ENCODE measurements at places on chromosomes 12 and 14.

GRCh38 chr12:10632226-10632625 is 18.8 kb upstream of the MAGOHB start:
- DNase-seq, result no peak

DNA sequence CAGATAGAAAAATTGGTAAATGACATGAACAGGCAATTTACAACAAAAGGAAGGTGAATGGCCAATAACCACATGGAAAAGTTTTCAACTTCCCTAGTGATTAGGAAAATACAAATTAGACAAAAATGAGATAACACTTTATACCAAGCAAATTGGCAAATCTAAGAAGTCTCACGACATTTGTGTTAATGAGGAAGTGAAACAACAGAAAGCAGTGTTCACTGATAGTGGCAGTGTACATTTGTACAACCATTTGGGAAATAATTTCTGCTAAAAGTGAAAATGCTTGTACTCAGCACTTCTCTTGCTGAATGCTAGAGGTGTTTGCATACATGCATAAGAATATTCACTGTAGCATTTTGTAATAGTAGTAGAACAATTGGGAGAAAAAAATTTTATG is 126.6 kb downstream of the LLPH start:
- DNase-seq, result no peak

- peak; percentile 54 for DNase-seq
Measured at GRCh38 chr12:103495469-103496456, at the start of gene C12orf42. Gene C12orf42 (minus strand): TSS chr12:103495968. CDS start chr12:103478426, 17,542 bp downstream.

DNA sequence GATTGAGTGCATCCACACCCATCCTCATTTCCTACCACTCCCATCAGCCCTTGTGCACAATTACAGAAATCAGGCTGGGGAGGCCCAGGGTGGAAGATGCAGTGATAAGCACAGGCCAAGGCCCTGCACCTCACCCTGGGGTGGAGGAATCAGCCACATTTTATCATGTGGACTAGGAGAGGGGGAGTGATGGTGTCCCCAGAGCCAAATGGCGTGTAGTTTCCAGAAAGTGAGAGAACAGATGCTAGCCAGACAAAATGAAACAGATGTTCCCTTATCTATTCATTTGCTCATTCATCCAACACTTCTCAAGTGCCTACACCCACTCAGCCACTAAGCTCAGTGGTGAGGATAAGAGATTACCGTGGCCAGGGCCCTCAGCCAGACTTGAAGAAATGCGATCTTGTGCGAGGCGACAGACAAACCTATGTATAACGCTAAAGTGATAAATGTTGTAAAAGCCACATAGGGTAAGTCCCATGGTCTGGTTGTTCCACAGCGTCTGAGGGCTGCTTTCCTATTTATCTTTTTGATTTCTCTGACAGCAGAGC is 93.6 kb downstream of the STAB2 start:
- no peak for DNase-seq

Data from activated CD4-positive, CD25-positive, alpha-beta regulatory T cell (primary cell).